Fibroblast of skin of left quadriceps (primary cell): ENCODE measurements at places on chromosomes 2 and 18.

GRCh38 chr2:162490052-162490717 is 146.3 kb downstream of the GCA start:
- DNase-seq: no peak

DNA sequence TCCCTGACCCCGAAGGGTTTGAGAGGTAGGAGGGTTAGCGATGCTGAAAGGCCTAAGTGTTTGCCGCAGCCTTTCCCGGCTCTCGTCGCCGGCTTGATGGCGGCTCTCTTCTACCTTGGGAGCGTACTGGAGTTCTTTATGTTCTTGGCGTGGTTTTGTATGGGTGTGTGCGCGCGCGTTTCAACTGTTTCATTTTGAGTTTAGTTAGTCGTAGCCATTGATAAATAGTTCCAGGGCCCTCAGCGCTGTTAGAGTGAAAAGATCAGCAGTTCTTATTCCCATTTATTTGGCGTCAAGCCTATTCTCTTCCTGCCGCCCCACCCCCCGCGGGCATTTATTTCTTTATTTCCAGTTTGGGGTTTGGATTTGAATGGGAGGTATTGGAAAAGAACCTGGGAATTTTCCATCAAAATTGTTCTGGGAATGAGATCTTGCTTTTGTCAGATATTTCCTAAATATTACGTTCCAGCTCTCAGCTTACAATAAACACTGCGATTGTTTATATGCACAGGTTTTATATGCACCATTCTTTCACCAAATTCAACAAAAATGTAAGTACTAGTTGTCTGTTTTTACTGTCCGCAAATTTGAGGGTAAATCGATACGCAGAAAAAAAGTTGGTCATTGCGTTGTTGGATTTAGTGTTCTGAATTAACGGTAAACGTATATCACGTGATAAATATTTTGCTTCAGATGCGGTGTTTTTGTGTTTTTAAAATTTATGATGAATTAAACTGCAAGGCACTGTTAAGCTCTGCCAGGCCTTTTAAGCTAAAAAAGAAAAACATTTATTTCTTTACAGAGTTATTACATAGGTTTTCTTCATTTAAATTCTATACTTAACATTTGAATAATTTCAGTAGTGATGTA is 954 bp downstream of the CCNT2 start:
- DNase-seq: no peak

GRCh38 chr2:183072177-183072576 is 6.4 kb upstream of the DUSP19 start:
- no peak for DNase-seq

GRCh38 chr18:3985664-3986063 is 469.4 kb downstream of the DLGAP1 start:
- DNase-seq: peak; percentile 64

DNA sequence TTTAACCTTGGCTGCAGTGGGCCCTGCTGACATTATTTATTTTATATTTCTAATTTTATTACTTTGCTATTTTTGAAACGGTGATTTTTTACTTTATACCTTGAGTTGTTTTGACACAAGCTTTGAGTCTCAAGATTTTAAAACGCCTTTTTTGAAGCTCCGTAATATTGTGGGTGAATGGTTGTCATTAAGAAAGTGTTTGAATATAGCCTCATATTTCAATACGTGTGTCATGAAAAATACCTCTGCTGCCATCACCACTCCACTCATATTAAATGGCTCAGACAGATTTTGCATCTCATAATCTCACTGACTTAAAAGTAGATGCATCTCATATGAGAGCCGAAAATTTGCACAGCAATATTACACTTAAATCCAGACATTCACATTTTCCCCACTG is 106.6 kb downstream of the CTNNA2 start:
- DNase-seq: no peak

- DNase-seq: no peak
These were observed 143.5 kb downstream of the DNAH7 start for GRCh38 chr2:195925120-195925519.

DNA sequence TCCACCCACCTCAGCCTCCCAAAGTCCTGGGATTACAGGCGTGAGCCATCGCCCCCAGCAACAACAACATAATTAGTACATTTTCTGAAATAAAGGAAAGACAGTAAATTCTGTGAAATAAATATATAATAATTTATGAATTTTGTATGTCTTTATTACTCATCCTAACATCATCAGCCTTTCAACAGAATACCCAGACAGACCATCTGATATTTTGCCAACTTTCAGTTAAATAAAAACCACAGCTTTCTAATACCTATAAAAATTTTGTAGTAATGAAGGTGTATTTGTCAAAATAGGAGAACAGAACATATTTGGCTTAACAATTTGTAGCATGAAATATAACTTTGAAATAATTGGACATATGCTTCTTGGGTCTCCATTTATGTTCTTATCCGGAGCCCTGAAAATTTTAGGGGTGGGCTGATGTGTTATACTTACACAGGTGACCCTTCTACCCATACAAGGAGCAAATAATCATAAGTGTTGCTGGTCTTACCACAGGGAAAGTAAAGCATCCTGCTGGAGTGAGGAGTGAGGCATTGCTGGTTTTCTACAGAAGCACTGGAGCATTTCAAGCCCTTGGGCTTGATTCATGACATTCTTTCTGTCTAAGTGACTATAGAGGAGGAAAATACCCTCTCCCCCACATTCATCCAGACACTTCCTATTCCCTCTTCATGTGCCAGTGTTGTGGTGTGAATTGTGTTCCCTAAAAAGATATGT is 99.3 kb downstream of the SPOPL start:
- DNase-seq: no peak

- no peak for DNase-seq
These were observed 610.5 kb upstream of the LRRTM4 start for GRCh38 chr2:78132391-78133370.

GRCh38 chr2:49616800-49617199 is 462.5 kb upstream of the FSHR start:
- DNase-seq: peak; percentile 7

GRCh38 chr2:110853516-110853915 is 121.1 kb downstream of the ACOXL start:
- DNase-seq: no peak

- DNase-seq: no peak
These were observed 9.7 kb downstream of the LMAN2L start for GRCh38 chr2:96730212-96730611.

GRCh38 chr2:198795419-198795818 is 662.3 kb downstream of the SATB2 start:
- no peak for DNase-seq

- peak; percentile 7 for DNase-seq
These were observed 24.1 kb downstream of the PLCD4 start for GRCh38 chr2:218631837-218632236.

- peak; percentile 94 for DNase-seq
These were observed 13.7 kb downstream of the HS6ST1 start for GRCh38 chr2:128304715-128305554.

DNA sequence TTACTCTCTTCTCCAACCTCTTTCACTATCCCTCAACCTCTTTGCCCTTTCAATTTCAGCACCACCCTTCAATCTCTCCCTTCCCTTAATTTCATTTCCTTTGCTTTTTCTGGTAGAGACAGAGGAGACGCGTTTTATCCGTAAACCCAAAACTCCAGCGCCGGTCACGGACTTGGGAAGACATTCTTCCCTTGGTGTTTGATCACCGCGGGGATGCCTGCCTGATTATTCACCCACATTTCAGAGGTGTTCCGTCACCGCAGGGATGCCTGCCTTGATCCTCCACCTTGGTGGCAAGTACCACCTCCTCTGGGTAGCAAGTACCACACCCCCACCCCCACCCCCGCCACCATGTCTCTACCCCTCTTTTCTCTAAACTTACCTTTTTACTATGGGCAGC is 669.4 kb upstream of the PKDCC start:
- DNase-seq: no peak

GRCh38 chr2:74191596-74192380 is 6.6 kb upstream of the MTHFD2 start:
- DNase-seq: no peak

- DNase-seq: no peak
These were observed 5.3 kb upstream of the CTAGE1 start for GRCh38 chr18:22422909-22423548.

DNA sequence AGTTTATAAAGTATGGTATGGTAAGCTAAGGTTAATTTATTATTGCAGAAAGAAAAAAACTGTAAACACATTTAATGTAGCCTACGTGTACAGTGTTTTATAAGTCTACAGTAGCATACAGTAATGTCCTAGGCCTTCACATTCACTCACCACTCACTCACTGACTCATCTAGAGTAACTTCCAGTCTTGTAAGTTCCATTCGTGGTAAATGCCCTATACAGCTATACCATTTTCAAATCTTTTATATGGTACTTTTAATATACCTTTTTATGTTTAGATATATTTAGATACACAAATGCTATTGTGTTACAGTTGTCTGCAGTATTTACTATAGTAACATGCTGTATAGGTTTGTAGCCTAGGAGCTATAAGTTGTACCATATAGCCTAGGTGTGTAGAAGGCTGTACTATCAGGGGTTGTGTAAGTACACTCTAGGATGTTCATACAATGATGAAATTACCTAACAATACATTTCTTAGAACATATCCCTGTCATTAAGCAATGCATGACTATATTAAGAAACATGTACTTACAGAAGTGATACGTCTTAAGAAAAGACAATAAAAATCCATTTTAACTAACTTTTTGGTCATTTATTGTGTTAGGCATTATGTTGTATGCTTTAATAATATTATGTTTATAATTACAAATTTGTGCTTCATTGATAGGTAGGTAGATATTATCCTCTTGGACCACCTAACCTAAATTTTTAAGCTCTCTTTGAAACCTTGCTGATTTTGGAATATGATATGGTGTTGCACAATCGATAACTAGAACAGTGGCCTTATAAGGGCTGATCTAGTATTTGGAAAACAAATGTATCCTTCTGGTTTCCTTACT is 51.9 kb downstream of the VRK2 start:
- no peak for DNase-seq

DNA sequence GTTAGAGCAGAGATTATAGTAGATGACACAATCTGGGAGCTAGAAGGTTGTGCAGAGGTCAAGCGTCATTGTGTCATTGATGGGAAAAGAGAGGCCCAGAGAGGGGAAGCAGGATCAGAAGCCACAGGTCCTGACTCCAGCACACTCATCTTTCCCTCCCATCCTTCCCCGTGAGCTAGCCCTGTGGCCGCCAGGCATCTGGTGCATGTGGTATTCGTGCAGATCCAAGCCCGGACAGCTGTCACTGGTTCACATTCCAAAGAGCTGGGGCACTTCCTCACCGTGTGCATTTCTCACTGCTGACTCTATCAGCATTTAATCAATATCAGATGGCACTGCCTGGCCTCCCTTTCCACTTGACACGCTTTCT is 94.1 kb upstream of the THOC1 start:
- DNase-seq: peak; percentile 98
